ENCODE measurements at places on chromosomes 12 and 14. TPM values are rescaled to one million over a fixed set of nuclear protein-coding genes. Genes with fewer than 3 reads are reported as not detected.
A peak's percentile ranks its signal among the peaks of the same experiment; 100 is the strongest.

COL2A1 gene
- 0.27 TPM for total RNA-seq

DNA sequence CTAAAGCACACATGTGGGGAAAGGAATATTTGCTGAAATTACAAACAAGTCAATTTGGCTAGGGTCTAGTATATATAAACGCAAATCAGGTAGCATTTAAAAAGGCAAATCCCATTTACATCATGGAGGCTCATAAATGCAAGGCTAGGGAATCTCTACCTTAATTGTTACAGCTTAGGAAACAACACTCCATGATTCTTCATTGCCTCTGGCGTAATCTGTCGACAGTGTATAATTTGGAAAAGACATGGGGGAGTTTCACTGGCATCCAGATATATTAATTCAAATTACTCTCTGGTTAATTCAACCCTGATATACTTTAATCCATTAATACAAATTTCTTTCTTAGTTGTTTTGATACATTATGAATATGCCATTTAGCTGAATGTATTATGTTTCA is 1630.2 kb upstream of the FLRT2 start:
- H3K36me3 ChIP-seq, result no peaks in the 10 kb centered on the region
- no peak overlapping the region for H3K27ac ChIP-seq
- H3K4me1 ChIP-seq, result no peaks in the 10 kb centered on the region
- H3K4me3 ChIP-seq, result no peak overlapping the region

GRCh38 chr14:77593501-77593961 is 22.9 kb downstream of the SPTLC2 start:
- no peaks in the 10 kb centered on the region for H3K27me3 ChIP-seq
- peaks cover 51% of the 10 kb centered on the region for H3K36me3 ChIP-seq
- no peak for DNase-seq
- H3K27ac ChIP-seq, result peak overlapping the region; percentile 72
- H3K4me1 ChIP-seq, result peaks cover 51% of the 10 kb centered on the region
- peak overlapping the region; percentile 55 for H3K4me3 ChIP-seq

DNA sequence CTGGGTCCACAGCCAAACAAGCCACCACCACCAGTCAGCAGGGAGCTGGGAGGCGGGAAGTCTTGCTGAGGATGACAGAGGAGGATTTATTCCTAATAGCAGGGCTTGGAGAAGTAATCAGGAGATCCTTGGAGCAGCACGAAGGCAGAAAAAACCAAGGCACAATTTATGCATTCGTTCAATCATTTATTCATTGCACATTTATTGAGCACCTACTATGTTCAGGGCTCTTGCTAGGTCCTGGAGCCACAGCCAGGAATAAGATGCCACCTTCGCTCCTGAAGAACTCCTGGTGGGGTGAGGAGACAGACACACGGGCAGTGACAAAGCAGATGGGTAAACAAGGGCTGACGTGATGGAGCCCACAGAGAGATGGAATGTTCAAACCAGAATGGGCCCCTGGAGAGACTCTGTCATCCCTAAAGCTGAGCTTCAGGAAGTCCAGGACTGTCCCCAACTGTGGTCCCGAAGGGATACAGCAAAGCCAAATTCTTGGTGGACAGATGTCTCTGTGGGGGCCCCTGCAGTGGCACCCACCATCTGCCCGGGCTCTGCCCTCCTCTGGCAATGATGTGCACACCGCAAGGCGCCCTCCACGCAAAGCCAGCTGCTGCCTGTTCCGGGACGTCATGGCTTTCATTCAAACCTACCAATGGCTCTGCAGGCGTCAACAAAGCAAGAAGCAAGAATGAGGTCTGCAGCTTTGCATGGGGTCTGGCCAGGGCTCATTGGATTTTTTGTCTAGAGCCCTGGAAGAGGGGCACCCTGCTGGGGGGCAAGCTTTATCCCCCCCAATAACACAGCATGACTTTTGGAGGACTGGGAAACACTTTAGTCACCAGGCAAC is 3.0 kb upstream of the TESC start:
- no peak for DNase-seq
- peaks cover 24% of the 10 kb centered on the region for H3K27me3 ChIP-seq
- no peak overlapping the region for H3K4me3 ChIP-seq
- peaks cover 21% of the 10 kb centered on the region for H3K4me1 ChIP-seq

FITM1 gene
- 1.0 TPM for total RNA-seq

DNA sequence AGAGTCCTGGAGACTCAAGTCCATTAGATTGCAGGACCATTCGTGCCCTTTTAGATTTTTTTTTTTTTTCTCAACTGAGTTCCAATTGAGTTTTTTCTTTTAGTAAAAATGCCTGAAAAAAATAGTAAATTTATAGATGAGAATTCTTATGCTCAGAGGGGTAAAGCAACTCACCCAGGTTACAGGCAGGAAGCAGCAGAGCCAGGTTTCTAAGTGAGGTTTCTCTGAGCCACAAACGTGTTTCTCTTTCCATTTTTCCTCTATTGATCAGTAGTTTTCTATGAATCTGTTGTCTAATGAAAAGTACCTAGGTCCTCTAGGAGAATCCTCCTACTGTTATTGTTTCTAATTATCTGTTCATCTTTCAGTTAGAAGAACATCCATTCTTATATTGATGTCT is 66.4 kb upstream of the C12orf71 start:
- no peaks in the 10 kb centered on the region for H3K36me3 ChIP-seq
- DNase-seq, result no peak
- peaks cover 39% of the 10 kb centered on the region for H3K4me1 ChIP-seq
- H3K4me3 ChIP-seq, result no peak overlapping the region
- no peak overlapping the region for H3K27ac ChIP-seq

DNA sequence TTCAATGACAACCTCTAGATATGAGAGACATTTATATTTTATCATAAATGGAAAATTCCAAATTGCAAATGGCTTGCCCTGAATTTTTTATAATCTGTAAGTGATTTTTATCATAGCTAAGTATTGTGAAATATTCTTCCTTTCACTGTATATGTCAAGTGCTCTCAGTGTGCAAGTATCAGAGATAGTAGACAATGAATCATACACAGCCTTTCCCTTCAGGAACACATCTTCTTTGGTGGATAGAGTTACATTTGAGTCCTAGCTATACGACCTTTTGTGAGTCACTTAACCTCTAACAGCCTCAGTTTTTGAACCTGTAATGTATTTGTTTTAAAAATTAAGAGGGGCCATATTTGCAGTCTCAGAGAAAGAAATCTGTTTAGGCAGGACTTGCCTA is 350.7 kb upstream of the SEL1L start:
- H3K4me1 ChIP-seq, result no peaks in the 10 kb centered on the region
- DNase-seq, result no peak
- H3K27ac ChIP-seq, result no peak overlapping the region
- no peaks in the 10 kb centered on the region for H3K36me3 ChIP-seq
- H3K27me3 ChIP-seq, result no peaks in the 10 kb centered on the region
- no peak overlapping the region for H3K4me3 ChIP-seq

DNA sequence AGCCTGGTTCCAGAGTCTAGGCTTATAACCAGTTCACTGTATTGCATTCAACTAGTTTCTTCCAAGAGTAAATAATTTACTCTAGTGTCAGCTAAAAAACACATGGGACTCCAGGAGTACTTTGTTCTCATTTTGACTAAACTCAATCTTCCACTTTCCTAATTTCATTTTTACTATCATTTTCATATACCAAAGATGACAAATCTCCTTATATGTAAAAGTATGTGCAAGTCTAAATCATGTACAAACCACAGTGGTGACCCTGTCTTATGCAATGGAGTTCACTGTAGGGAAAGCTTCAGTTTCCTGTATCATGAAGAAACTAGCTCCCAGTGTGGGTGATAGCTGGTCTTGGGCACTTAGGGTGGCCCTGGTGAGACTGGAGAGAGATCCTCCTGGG is 151.6 kb downstream of the HELB start:
- H3K4me3 ChIP-seq, result no peak overlapping the region
- H3K36me3 ChIP-seq, result no peaks in the 10 kb centered on the region
- DNase-seq, result no peak
- H3K27me3 ChIP-seq, result peaks cover 16% of the 10 kb centered on the region
- no peak overlapping the region for H3K27ac ChIP-seq

DNA sequence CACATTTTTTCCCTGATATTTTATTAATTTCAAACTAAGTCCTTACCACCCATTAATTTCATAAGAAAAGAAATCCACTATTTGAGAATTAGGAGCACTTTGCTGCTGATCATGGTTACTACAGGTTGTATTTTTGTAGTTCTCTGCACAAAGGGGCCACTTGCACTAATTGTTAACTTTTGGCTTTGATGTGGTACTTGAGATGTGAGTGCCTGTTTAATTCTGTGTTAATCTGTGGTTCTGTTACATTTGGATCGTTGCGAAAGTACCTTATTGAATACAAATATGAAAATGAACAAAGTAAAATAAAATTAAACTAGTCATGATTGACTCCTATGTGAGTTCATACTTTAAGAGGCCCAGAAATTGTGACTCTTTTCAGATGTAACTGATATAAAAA is 374.9 kb upstream of the RGS6 start:
- DNase-seq, result no peak
- peaks cover 60% of the 10 kb centered on the region for H3K4me1 ChIP-seq
- peaks cover 41% of the 10 kb centered on the region for H3K36me3 ChIP-seq

- no peaks in the 10 kb centered on the region for H3K36me3 ChIP-seq
- H3K27me3 ChIP-seq, result peaks cover 16% of the 10 kb centered on the region
- no peak overlapping the region for H3K4me3 ChIP-seq
- H3K27ac ChIP-seq, result no peak overlapping the region
- peaks cover 26% of the 10 kb centered on the region for H3K4me1 ChIP-seq
Measured at GRCh38 chr12:26279091-26279490, 83.7 kb downstream of the SSPN start.

GRCh38 chr12:64413884-64414283 is 9.7 kb downstream of the XPOT start:
- H3K27ac ChIP-seq, result no peak overlapping the region
- H3K36me3 ChIP-seq, result peaks cover 77% of the 10 kb centered on the region
- H3K27me3 ChIP-seq, result no peaks in the 10 kb centered on the region
- H3K4me1 ChIP-seq, result peaks cover 30% of the 10 kb centered on the region
- H3K4me3 ChIP-seq, result no peak overlapping the region
- no peak for DNase-seq

- H3K27ac ChIP-seq, result no peak overlapping the region
- DNase-seq, result no peak
- no peaks in the 10 kb centered on the region for H3K4me1 ChIP-seq
- peaks cover 11% of the 10 kb centered on the region for H3K36me3 ChIP-seq
- H3K4me3 ChIP-seq, result no peak overlapping the region
Measured at GRCh38 chr12:8969861-8970411, 19.4 kb upstream of the KLRG1 start.

TESPA1 gene
- 186 TPM for total RNA-seq

DNA sequence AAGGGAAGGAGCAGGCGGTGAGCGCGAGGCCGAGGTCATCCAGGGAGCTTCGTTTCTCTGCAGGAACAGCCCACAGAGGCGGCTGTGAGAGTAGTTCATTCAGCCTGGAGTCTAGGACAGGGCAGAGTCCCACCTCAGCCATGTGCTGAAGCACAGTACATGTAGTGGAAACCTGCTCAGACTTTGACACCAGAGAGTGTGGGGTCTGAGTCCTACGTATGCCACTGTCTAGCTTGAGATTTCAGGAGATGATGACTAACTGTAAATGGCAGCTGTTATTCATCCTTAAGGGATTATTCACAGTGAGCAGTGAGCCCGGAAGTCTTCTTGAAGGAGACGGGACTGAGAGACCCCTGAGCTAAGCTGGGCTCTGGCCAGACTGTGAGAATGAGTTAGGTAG is 938 bp upstream of the SLC6A13 start:
- no peaks in the 10 kb centered on the region for H3K36me3 ChIP-seq
- peaks cover 26% of the 10 kb centered on the region for H3K27me3 ChIP-seq
- peaks cover 6% of the 10 kb centered on the region for H3K4me1 ChIP-seq
- no peak for DNase-seq
- H3K4me3 ChIP-seq, result no peak overlapping the region

DNA sequence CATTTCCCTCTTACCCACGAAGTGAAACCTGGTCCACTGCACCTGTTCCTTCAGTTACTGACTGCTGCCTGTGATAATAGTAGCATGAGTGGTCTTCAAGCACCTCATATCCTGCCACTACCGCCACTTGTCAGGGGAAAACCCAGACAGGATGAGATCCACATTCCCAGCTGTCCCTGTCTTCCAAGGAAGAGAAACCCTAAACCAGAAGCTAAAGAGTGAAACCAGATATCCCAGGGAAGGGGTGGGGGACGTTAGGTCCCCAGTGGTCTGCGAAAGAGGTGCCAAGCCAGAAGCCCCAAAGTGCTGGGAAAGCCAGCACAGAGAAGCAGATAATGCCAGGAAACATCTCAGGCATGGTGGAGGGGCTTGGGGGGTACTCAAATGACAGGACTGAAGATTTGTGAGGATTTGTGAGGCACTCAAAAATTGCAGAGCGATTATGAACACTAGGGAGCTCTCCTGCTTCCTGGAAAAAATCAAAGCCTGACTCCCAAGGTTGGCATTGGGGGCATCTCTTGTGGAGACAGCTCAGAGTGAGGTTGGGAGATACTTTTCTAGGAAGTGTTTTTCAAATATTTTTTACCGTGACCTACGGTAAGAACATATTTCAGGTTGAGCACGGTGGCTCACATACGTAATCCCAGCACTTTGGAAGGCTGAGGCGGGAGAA is 77.9 kb downstream of the TMEM30B start:
- peaks cover 23% of the 10 kb centered on the region for H3K27me3 ChIP-seq
- no peak overlapping the region for H3K4me3 ChIP-seq
- no peak overlapping the region for H3K27ac ChIP-seq
- no peaks in the 10 kb centered on the region for H3K4me1 ChIP-seq
- no peaks in the 10 kb centered on the region for H3K36me3 ChIP-seq

DNA sequence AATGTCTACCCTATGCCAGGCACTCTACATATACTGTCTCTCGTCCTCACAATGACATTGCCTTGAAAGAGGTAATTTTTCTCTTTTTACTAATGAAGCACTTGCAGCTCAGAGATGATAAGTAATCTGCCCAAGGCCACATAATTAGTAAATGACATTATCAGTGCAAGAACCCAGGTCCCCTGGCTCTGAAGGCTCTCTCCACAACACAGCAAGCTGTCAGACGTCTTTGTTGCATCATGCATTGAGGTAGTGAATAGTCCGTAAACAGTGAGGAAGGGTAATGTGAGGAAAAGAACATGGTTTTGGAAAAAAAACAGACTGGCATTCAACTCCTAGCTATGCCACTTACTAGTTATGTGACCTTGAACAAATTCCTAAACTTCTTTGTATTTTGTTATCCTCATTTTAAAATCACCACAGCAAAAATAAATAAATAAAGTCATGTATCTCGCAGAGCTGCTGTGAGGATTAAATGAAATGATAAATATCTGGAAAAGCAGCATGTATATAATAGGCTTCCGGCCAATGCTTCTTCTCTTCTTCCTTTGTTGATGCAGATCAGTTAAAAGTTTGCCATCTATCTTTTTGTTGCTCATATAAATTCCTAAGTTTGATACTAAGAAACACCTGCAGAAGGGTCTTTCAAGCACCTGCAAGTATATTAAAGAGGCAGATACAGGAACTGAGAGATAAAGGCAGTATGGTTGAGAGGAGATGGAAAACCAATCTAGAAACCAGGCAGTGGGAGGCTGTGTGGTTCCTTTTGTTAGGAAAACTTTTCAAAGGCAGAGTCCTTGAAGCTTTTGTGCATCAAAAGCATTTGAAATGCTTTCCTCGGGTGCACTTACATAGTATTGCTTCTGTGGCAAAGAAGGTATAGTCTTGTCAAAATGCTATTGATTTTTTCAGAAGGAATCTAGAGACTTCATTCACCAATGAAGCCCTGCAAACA is 82.8 kb downstream of the BTG1 start:
- H3K4me3 ChIP-seq, result no peak overlapping the region
- peaks cover 25% of the 10 kb centered on the region for H3K36me3 ChIP-seq
- no peaks in the 10 kb centered on the region for H3K27me3 ChIP-seq

CLEC4C gene
- not detected for total RNA-seq

GRCh38 chr14:81070511-81070910 is 115.1 kb downstream of the TSHR start:
- H3K4me3 ChIP-seq, result no peak overlapping the region
- no peak for DNase-seq
- H3K27ac ChIP-seq, result no peak overlapping the region
- no peaks in the 10 kb centered on the region for H3K4me1 ChIP-seq

- peaks cover 4% of the 10 kb centered on the region for H3K4me1 ChIP-seq
- H3K4me3 ChIP-seq, result no peak overlapping the region
- DNase-seq, result no peak
- no peak overlapping the region for H3K27ac ChIP-seq
- H3K27me3 ChIP-seq, result no peaks in the 10 kb centered on the region
Measured at GRCh38 chr14:52856139-52856538, 64.7 kb upstream of the GNPNAT1 start.
